Stimulated activated CD4-positive, alpha-beta T cell treated with anti-CD3 and anti-CD28 coated beads, Interleukin-15, amount 100 ng/mL, for 1 hour (primary cell): ENCODE measurements at places on chromosomes 1 and 21.

GRCh38 chr1:160662910-160663309 lies 16.1 kb upstream of the SLAMF1 start:
- no peak for DNase-seq

GRCh38 chr1:44421446-44421884 lies 16.4 kb downstream of the RNF220 start:
- no peak for DNase-seq

- DNase-seq: no peak
Observed at GRCh38 chr21:44866780-44867179, 6.7 kb downstream of the PTTG1IP start.

DNA sequence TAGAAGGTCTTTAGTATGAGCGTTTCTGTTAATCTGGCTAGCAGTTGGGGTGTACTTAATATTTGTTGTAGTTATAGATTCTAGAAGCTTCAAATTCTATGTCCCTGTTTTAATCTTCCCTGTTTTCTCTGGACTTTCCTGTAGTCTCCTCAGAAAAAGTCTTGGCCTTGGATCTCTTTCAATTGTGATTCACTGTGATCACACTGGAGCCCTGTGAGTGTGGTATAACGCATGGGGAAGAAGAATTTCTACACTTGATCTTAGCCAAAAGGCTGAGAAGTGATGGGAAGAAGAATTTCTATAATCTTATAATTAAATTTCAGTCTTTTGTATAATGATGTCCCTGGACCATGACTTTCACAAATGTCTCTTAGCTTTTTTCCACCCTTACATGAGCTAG lies 36.7 kb upstream of the COP1 start:
- DNase-seq: no peak

- no peak for DNase-seq
Observed at GRCh38 chr1:6359216-6360116, 34.1 kb downstream of the ACOT7 start.

DNA sequence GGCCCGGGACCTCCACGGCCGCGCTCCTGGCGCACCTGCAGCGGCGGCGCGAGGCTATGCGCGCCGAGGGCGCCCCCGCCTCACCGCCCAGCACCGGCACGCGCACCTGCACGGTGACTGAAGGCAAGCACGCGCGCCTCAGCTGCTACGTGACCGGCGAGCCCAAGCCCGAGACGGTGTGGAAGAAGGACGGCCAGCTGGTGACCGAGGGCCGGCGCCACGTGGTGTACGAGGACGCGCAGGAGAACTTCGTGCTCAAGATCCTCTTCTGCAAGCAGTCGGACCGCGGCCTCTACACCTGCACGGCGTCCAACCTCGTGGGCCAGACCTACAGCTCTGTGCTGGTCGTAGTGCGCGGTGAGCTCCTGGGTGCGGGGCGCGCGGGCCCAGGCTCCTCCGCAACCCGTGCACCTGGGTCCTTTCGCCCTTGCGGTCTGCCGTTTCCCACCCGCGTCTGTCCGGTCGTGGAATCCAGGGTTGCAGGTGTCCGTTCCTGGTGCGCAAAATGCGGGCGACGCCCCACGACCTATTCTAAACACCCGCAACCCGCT lies 4.6 kb downstream of the OBSCN start:
- DNase-seq: no peak

- DNase-seq: no peak
Observed at GRCh38 chr1:43062527-43063095, 103.9 kb upstream of the SLC2A1 start.

GRCh38 chr1:168653567-168653966 lies 75.4 kb downstream of the DPT start:
- no peak for DNase-seq

GRCh38 chr1:221035662-221036153 lies 156.5 kb downstream of the HLX start:
- no peak for DNase-seq

DNA sequence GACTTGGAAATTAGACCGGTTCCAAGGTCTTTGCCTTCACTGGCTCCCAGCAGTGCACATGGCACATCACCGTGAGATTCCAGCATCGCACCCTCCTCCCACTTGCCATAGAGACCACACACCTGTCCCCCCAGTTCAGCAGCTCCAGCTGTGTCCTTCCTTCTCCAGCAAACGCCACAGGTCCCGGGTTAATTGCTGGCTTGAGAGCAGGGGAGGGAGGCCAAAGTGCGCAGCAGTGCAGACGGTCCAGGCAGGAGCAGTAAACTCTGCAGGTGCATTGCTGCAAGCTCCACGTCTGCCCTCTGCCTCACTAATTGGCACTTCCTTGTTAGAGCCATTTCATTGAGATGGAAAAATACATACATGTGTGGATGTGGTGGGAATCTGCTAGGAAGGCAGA lies 65.3 kb downstream of the KLHDC7A start:
- no peak for DNase-seq

DNA sequence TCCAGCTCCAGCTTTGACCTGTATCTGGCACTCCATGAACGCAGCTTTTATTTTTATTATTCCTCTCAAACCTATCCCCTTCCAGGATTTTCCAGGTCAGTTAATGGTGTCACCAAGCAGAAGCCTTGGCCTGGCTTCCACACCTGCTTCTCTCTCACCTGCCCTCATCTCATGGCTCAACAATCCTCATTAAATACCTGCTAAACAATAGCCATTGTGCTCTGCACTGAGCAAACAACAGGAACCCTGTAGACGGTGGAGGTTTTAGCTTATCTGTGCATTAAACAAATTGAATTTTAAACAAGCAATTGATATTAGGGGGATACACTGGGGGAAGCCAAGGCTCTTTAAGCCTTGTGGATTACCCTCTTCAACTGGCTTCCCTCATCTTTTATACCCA lies 15.3 kb downstream of the PYCR2 start:
- no peak for DNase-seq

- DNase-seq: no peak
Observed at GRCh38 chr1:65179148-65179547, 31.1 kb downstream of the AK4 start.
